ENCODE measurements at places on chromosomes 5 and 9.

GRCh38 chr9:130986356-130986965 lies 22.5 kb upstream of the LAMC3 start:
- H3K4me1 ChIP-seq = no peaks in the 10 kb centered on the region
- DNase-seq = peak; percentile 29
- H3K27ac ChIP-seq = no peak overlapping the region
- no peaks in the 10 kb centered on the region for H3K36me3 ChIP-seq
- H3K27me3 ChIP-seq = no peaks in the 10 kb centered on the region
- no peak overlapping the region for H3K4me3 ChIP-seq

DNA sequence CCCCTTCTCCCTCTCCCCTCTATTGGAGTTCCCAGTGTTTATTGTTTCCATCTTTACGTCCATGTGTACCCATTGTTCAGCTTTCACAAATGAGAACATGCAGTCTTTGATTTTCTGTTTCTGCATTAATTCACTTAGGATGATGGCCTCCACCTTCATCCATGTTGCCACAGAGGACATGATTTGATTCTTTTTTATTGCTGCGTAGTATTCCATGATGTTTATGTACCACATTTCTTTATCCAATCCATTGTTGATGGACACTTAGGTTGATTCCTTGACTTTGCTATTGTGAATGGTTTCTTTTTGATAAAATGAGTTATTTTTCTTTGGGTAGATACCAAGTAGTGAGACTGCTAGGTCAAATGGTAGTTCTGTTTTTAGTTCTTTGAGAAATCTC lies 88.9 kb downstream of the NDUFS4 start:
- no peak for DNase-seq
- peaks cover 19% of the 10 kb centered on the region for H3K36me3 ChIP-seq

DNA sequence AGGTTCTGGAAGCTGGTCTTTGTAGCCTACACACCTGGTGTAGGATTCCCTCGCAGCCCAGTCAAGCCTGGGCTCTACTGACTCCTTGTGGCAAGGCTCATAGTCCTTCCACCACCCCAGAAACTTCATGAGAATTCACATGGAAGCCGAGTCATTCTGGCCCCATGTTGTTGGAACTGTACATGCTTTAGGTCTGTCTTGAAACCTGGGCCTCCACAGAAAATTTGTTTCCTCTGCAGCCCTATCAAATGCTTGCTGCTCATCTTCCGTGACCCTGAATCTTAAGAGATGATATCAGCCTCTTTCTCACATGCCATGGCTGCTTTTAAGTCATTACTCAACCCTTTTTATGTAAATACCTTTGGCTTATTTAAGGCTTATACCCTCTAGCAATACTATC lies 113.4 kb upstream of the GRHPR start:
- H3K4me1 ChIP-seq = no peaks in the 10 kb centered on the region
- H3K27ac ChIP-seq = no peak overlapping the region
- peak; percentile 52 for DNase-seq
- H3K36me3 ChIP-seq = peaks cover 4% of the 10 kb centered on the region
- H3K27me3 ChIP-seq = no peaks in the 10 kb centered on the region

DNA sequence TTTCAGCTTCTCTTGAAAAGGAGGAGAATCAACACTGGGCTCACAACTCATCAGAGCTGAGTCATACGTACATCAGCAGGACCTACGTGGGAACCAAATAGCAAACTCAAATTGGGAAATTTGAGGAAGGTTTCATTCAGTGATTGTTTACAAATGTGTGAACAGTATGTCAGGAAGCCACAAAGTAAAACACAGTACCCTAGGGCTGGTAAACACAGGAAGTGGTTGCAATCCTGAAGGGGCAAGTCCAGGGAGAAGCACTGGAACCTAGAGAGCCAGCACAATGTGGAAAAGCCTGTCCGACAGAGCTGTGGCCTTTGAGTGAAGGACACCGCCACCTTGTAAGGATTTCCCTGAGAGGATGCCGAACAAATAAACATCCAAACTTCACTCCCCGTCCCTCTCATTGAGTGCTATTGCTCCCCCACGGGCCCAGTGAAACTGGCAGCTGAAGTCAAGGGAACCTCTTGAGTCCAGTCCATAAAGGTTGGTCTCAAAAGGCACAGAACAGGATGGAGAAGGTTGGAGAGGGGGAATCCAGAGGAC lies 26.7 kb upstream of the RICTOR start:
- H3K4me3 ChIP-seq = no peak overlapping the region
- no peak for DNase-seq
- H3K4me1 ChIP-seq = no peaks in the 10 kb centered on the region
- no peak overlapping the region for H3K27ac ChIP-seq
- H3K27me3 ChIP-seq = no peaks in the 10 kb centered on the region

DNA sequence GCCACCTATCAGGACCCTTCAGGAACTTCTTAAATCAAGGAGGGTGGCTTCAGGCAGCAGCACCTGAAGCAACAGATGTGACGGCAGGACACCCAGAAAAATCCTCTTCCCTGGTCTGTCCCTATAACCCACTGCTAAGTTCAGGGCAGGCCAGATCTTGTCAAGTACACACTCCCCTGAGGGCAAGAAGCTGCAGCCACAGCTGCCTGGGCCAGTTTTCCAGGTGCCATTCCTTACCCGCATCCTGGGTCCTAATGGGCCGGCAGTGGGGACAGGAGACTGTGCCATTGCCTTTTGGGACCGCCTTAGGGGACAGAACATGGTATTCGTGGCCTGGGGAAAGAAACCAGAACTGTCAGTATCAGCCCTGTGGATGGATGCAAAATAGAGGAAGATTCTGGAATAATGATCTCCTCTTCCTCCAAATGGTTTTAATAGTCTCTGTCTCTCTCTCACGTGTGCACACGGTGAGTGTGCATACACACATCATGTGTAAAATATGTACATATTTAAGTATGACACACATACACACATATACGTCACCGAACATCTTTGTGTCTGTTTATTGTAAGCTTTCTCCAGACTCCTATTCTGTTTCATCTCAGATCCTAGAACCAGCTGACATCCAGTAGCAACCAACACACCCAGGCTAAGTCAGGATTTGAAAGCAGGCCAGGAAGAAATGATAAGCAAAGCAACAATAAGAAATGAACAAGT lies 14.0 kb downstream of the ORM2 start:
- no peak for DNase-seq
- no peak overlapping the region for H3K27ac ChIP-seq

DNA sequence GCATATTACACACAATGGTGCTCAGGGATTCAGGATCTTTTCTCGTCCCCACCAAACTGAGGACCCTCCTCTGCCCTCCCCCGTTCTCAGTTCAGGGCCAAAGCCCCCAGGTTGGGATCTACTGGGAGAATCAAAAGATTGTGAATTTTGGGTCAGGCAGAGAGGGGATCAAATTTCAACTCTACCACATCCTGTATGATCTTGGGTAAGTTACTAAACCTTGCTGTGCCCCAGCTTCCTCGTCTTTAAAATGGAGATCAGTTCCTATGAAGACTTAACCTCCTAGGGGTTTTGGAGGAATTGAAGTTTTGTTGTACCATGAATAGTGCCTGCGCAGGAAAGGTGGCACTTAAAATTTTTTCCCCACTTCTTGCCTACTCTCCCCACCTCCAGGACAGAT lies 62.4 kb downstream of the RAI14 start:
- peaks cover 3% of the 10 kb centered on the region for H3K36me3 ChIP-seq
- no peak for DNase-seq
- H3K4me3 ChIP-seq = 0 out of 3 replicates have a peak overlapping the region, but pooled peaks have one; percentile 0
- no peaks in the 10 kb centered on the region for H3K27me3 ChIP-seq
- H3K4me1 ChIP-seq = peaks cover 22% of the 10 kb centered on the region
